NCI-H446 treated with DMSO at 0.1 percent for 48 hours (cell line): ENCODE measurements at places on chromosomes 7 and 10.

DNA sequence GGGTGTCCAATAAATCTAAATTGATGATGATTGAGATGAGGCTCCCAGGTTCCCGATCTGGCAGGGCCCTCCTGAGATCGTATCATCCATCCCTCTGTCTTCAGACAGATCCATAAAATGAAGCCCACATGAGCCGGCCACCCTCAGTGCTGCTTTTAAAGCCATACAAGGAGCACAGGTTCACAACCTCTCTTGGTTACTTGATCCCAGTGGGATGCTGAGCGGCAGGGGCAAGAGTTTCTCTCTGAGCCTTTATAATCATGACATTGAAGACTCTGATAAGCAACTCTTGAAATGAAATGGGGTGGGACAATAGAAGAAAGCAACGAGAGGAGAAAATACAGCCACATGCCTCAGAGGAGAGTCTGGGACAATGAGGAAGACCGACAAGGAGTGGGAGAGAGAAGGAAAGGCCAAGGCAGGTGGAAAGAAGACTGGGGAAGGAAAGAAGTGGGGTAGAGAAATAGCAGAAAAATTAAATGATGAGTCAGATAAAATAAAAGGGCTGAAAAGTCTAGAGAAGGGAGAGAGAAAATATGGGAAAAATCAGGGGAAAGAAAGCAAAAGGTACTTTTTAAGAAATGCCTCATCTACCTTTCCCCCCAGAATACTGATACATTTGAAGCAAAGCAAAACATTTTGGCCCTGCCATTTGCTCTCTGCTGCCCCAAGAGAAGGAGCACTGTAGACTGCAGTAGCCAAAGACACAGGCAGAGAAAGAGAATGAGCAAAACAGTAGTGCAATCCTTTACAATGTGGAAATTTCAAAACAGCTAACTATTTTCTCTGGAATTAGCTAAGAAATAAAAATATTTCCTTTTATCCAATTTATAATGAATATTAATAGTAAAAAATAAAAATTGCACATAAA, 14.6 kb downstream of the GBX1 start:
- no peak for DNase-seq

- no peak for DNase-seq
Observed at GRCh38 chr7:11665357-11665756, 166.6 kb downstream of the THSD7A start.

DNA sequence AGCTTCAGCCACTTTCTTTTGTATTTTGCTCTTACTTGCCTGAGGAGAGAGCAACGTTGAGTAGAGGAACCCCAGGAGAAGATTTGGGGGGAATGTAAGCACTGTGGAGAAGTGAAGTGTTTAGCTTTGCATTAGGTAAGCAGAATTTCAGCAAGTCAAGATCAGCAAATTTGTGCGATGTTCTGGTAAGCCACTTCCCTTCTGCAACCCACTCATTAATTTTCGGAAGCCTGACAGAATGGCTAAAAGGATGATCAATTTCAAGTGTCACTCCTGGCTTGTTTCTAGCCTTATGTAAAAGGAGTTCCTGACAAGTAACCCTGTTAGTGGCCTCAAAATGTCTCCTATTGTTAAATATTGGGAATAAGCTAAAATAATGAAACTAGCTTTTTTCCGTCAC, 48.5 kb upstream of the NXPH1 start:
- no peak for DNase-seq

- no peak for DNase-seq
Observed at GRCh38 chr7:131130324-131130723, 197.4 kb upstream of the MKLN1 start.

DNA sequence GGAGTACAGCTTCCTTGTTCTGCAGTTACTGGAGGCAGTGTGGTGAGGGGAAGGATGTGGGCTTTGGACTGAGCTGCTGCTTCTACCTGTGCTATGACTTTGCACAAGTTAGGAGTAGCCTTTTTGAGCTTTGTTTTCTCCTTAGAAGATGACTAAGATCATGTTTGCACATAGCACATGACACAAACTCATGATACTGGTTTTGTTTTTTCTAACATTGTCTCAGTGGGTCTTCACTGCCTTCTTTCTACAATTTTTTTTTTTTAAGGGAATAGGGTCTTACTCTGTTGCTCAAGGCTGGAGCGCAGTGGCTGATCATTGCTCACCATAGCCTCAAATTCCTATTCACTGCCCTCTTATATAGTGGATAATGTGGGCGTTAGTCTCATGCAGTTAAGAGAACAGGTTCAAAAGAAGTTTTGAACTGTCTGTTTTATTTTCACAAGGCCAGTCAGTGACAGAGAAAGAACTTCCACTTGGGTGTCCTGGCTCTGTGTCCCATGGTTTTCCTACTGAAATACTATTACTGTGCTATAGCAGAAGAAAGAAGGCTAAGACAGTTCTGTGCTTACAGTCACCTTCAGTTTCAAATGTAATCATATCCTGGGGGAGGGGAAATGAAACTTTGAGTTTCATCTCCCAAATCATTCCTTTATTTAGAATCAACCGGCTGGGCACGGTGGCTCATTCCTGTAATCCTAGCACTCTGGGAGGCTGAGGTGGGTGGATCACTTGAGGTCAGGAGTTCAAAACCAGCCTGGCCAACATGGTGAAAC, 72.0 kb downstream of the KAT6B start:
- DNase-seq = no peak

DNA sequence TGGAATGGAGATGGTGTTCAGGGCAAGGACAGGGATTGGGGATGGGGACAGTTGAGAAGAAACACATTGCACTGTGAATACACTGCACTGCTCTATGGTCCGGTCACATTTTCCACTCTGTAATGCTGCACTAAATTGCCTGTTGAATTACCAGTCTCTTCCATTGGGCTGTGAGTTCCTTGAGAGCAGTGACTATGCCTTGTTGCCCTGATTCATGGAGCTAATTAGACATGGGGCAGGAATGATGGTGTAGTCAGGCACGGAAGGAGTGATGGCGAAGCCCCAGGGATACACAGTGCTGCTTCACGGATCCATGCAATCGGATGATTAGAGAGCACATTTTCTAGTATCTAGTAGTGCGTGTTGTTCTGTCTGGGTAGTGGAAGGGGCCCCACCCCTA, 25.4 kb upstream of the GPAM start:
- DNase-seq = no peak

GRCh38 chr7:79292834-79293233, 160.6 kb downstream of the MAGI2 start:
- no peak for DNase-seq

DNA sequence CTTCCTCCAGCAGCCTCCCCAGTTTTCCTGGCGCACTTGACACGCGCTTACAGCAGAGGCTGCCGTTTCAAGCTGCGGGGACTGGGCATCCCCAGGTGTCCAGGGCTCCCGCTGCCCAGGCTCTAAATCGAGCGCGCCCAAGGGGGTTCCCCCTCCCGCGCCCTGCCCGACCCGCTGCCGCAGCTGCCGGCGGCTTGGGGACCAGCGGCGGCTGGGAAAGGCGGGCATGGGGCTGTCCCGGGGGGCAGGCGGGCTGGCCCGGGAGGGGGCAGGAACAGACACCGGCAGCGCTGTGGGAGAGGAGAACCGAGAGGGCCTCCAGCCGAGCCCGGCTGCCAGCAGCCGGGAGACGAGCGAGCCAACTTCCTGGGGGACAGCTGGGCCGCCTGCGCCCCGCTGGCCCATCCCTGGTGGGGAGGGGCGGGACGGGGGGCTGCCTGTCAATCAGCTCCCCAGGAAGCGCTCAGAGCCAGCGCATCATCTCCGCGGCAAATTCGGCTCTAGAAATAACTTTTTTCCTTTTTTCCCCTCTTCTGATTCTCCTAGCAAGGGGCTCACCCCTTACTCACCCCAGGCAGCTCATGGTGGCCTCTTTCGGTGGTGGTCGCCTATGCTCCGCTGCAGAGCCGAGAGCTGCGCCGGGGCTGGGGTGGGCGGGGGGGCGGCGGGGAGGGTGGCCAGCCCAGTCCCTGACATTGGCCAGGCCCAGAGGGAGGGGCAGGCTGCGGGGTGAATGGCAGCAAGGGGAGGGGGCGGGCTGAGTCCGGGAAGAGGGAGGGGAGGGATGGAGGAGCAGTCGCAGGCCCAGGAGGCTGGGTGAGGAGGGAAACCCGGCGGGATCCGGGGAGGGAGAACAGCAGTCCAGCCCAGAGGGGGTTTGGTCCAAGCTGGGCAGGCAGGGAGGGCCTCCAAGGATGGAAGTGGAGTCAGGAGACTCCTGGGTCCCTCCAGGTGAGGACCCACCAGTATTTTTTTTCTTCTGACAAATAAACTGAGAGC, 14.7 kb downstream of the GRID2IP start:
- peak; percentile 26 for DNase-seq

- DNase-seq = no peak
Observed at GRCh38 chr7:64562256-64562625, 630 bp downstream of the ZNF680 start.

- no peak for DNase-seq
Observed at GRCh38 chr7:30879139-30880124, 32.2 kb upstream of the AQP1 start.

DNA sequence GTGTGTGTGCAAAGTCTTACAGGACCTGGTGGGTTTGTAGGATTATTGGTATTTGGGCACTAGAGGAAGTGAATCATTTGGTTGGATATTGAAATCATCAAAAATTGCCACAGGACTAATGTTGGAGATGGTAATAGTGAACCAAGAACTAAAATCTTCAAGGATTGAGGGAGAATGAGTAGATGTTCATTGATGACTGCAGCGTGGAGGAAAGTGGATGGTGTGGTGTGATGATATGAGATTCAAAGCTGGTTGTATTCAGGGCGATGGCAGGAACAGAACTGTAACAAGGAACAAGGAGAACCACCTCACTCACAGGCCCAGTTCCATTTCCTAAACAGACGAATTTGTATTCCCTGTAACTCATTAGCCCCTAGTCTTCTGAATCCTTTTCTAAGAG, 90.3 kb downstream of the TRIM24 start:
- DNase-seq = no peak

GRCh38 chr10:52440612-52441285, 126.7 kb downstream of the DKK1 start:
- DNase-seq = no peak

DNA sequence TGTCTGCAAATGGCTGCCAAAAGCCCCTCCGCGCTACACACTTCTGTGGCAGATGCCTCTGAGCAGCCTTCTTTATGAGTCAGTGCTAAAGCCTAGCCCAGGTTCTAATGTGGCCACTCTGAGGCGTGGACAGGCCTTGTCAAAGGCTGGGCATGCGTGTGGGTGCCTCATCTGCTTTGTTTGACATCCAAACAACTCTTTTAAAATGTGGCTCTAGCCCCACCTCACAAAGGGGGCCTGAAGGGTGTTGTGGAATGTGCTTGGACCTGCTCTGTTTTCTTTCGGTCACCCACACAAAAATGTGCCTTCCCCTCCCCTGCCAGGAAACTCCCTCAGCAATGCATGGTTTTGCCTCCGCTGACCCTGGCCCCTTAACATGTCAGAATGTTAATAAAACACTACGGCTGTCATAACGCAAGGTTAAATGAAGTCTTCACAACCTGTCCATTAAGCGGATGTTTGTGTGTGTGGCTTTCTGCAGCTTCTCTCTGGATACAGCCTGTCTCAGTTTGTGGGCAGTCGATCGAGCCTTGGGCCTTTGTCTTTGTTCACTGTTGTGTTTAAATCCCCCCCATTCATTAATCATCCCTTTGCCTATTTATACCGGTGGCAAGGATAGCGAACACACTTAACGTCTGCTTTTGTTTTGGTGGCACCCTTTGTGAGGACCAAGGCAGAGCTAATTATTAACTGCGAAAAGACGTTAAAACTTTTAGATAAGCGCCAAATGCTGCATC, 718.9 kb downstream of the LRMDA start:
- no peak for DNase-seq

GRCh38 chr10:11712744-11713143, 29.4 kb upstream of the ECHDC3 start:
- DNase-seq = no peak

- no peak for DNase-seq
Observed at GRCh38 chr7:36305226-36305625, 84.4 kb upstream of the ANLN start.

DNA sequence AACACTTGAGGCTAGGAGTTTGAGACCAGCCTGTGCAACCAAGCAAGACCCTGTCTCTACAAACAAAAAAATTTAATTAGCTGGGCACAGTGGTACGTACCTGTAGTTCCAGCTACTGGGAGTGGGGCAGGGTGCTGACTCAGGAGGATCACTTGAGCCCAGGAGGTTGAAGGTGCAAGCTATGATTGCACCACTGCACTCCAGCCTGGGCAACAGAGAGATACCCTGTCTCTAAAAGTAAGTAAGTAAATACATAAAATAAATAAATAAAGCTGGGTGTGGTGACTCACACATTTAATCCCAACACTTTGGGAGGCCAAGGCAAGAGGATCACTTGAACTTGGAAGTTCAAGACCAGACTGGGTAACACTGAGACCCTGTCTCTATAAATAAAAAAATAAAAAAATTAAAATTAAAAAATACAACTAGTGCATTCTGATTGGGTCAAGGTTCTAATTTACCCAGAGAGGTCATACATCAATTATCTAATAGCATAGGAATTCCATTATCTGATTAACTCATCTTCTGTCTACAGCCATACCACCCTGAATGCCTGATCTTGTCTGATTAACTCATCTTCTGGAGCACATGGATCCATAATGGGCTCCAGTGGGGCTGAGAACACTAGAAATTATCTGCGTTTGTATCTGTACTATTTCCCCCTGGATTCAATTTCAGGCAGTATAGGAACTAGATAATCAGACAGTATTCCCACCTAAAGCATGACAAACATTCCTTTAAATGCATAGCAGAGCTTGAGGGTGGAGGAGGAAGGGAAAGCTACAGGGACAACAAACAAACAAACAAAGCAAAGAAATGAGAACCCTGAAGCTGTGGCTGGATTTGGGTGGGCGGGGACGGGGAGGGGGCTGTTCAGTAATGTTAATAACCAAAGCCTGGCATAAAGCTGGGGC, 21.0 kb upstream of the HILPDA start:
- no peak for DNase-seq

DNA sequence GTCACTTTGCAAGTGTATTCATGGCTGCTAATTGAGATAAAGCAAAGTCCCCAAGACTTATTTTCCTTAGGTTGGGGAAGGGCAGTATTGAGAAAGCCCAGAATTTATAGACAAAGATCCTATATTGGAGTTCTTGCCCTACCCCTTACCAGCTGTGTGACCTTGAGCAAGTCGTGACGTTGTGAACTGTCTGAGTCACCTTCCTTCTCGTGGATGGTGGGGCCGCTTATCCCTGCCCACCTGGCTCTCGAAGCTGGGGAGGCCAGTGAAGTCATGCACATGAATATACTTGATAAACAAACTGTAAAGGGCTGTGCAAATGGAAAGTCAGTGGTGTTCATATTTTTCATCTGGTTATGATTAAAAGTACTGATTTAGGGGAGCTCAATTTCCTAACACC, 127.4 kb downstream of the TACC2 start:
- no peak for DNase-seq

DNA sequence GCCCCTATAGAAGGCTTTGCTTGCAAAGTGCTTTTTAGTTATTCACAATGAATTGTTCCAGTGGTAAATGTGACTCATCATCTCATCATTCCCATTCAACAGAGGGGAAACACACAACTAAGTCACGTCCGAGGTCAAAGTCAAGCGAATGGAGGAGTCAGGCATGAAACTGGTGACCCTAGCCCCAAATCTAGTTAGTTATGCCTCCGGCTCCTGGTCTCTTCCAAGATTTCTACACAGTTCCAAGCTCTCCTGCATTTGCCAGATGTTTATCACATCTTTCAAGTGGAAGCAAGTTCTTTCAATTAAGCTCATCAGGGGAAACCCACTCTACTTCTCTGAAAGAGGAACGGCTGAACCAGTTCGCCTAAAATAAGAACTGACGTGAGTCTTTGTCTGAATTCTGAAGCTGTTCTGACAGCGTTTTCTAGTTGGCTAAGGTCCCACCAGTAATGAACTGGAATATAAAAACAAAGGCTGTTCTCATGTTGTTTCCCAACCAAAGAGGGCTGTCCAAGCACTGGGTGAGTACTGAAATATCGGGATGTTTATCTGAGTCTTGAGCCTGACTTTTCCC, 140.9 kb upstream of the NRBF2 start:
- DNase-seq = no peak
